ENCODE measurements at places on chromosomes 11 and 22. TPM values are rescaled to one million over a fixed set of nuclear protein-coding genes. Genes with fewer than 3 reads are reported as not detected.

ANO5 gene
- 4.5 TPM for polyA plus RNA-seq

TRIM49C gene
- polyA plus RNA-seq, result not detected

TCP11L1 gene
- polyA plus RNA-seq, result 6.5 TPM

PKP3 gene
- not detected for polyA plus RNA-seq

CDC42BPG gene
- not detected for polyA plus RNA-seq

C11orf42 gene
- not detected for polyA plus RNA-seq

TRIM48 gene
- polyA plus RNA-seq, result not detected

ALKBH8 gene
- polyA plus RNA-seq, result 5.3 TPM

KDELR3 gene
- polyA plus RNA-seq, result 0.45 TPM

ACTN3 gene
- not detected for polyA plus RNA-seq

MISFA gene
- 2.6 TPM for polyA plus RNA-seq

SCGB2A2 gene
- polyA plus RNA-seq, result not detected

HIRA gene
- 1.4 TPM for polyA plus RNA-seq

OR52N4 gene
- polyA plus RNA-seq, result not detected

TMEM121B gene
- 3.7 TPM for polyA plus RNA-seq

GPR83 gene
- not detected for polyA plus RNA-seq

DDX25 gene
- 58.7 TPM for polyA plus RNA-seq

LDLRAD3 gene
- 1.2 TPM for polyA plus RNA-seq

OR52E8 gene
- polyA plus RNA-seq, result not detected

OR10D3 gene
- not detected for polyA plus RNA-seq
